ENCODE measurements at places on chromosomes 4 and X. TPM values are rescaled to one million over a fixed set of nuclear protein-coding genes. Genes with fewer than 3 reads are reported as not detected.

TACR3 gene
- total RNA-seq: not detected

NPY1R gene
- 0.41 TPM for total RNA-seq

COL4A6 gene
- total RNA-seq: 15.5 TPM

GSX2 gene
- not detected for total RNA-seq

NBDY gene
- total RNA-seq: 76.6 TPM

ACE2 gene
- total RNA-seq: 3.4 TPM

KLF3 gene
- 37.5 TPM for total RNA-seq

AWAT2 gene
- not detected for total RNA-seq

DSPP gene
- total RNA-seq: not detected

SMS gene
- total RNA-seq: 218 TPM

CDS1 gene
- 37.3 TPM for total RNA-seq

SPATA4 gene
- 1.1 TPM for total RNA-seq

EFHC2 gene
- total RNA-seq: 4.3 TPM

SLC16A2 gene
- not detected for total RNA-seq

SMIM31 gene
- not detected for total RNA-seq

TDO2 gene
- total RNA-seq: 0.83 TPM

PARM1 gene
- 0.44 TPM for total RNA-seq

HSD17B13 gene
- total RNA-seq: not detected

C4orf50 gene
- total RNA-seq: not detected

PNMA6F gene
- not detected for total RNA-seq

CT47B1 gene
- total RNA-seq: not detected

ADAM29 gene
- not detected for total RNA-seq

ZCCHC4 gene
- 11.7 TPM for total RNA-seq

SYTL5 gene
- not detected for total RNA-seq

GPR143 gene
- not detected for total RNA-seq

GPR50 gene
- total RNA-seq: not detected

KLB gene
- total RNA-seq: not detected

VSIG4 gene
- not detected for total RNA-seq

SUPT20HL1 gene
- total RNA-seq: not detected

CT45A10 gene
- not detected for total RNA-seq

POU4F2 gene
- not detected for total RNA-seq

CNKSR2 gene
- 1.5 TPM for total RNA-seq

EMCN gene
- not detected for total RNA-seq

ANKRD17 gene
- total RNA-seq: 37.9 TPM

MGAT4D gene
- total RNA-seq: not detected

CENPVL3 gene
- not detected for total RNA-seq

CT83 gene
- total RNA-seq: not detected

BANK1 gene
- total RNA-seq: 2.2 TPM

TMSB15B gene
- not detected for total RNA-seq

VCX3B gene
- 0.93 TPM for total RNA-seq

EREG gene
- total RNA-seq: 0.46 TPM

GC gene
- not detected for total RNA-seq

RHOXF2B gene
- not detected for total RNA-seq

ZCCHC18 gene
- total RNA-seq: not detected
